NCI-H1436 treated with DMSO at 0.1 percent for 48 hours (cell line): ENCODE measurements at places on chromosomes 4 and X.
A peak's percentile ranks its signal among the peaks of the same experiment; 100 is the strongest.

GRCh38 chr4:40333921-40334352 lies 1.2 kb upstream of the CHRNA9 start:
- DNase-seq: peak; percentile 59

- DNase-seq: no peak
These were observed 11.2 kb downstream of the C1QTNF7 start for GRCh38 chr4:15438939-15439524.

- DNase-seq: no peak
These were observed 71.8 kb downstream of the SUPT20HL2 start for GRCh38 chrX:24241822-24242648.

- DNase-seq: no peak
These were observed 115.0 kb downstream of the ADAM29 start for GRCh38 chr4:175033162-175033561.

DNA sequence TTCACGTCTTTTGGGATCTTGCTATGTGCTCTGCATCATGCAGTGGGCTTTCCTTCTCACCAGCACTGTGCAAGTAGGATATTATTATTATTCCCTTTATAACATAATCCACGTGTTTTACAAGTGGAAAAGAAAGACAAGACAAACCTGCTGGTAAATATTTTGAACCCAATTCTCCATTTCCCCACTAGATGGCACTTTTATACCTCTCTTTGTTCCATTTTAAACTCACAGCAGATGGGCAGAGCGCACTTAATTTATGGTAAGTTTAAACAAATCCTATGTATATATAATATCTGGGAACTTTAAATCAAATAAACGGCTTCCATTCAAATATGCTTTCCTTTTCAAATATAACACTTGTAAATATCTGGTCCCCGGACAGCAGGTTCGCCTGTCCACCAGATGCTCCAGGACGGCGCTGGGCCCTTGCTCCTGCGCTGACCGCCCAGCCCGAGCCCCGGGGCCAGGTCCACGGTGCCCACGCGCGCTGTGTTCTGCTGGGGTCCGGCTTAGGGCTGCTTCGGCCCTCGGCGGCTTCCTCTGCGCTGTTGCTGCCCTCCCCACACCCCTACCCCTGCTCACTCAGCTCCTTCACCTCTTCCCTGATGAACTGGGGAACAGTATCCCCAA lies 31.1 kb downstream of the F11 start:
- DNase-seq: no peak

GRCh38 chrX:105098201-105098600 lies 122.3 kb downstream of the TEX13A start:
- no peak for DNase-seq

- no peak for DNase-seq
These were observed at the start of gene SLC16A2 for GRCh38 chrX:74421036-74421739. Gene SLC16A2, plus strand, starts transcription at chrX:74421493. Its CDS starts 145 bp downstream, at chrX:74421638.

- DNase-seq: no peak
These were observed 67.0 kb downstream of the SEL1L3 start for GRCh38 chr4:25795566-25796454.

- DNase-seq: no peak
These were observed 72.2 kb upstream of the RBPJ start for GRCh38 chr4:26248647-26249046.

- no peak for DNase-seq
These were observed 1.3 kb downstream of the GABRE start for GRCh38 chrX:151973060-151973661.

GRCh38 chr4:2861631-2862436 lies 18.2 kb downstream of the ADD1 start:
- no peak for DNase-seq

DNA sequence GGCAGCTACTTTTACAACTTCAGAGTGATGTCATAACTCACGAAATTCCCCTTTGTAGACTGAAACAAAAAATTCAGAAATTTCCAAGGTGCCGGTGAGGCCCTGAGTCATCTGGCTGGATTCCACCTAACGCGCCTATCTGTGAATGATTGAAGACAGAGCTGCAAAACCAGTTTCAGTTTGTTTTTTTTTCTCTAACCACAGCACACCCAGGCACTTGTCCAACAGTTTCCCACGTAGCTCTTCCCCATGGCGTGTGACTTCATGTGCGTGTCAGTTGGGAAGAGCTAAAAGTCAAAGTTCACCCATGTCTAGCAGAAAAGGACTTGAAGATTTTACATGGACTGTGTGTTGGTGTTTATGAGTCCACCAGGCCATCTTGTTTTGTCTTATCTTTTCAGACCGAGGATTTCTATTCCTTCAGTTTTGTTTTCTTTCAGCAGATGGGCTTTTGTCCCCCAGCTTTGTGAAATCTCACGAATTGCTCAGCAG lies 16.4 kb downstream of the TCEANC start:
- DNase-seq: no peak

- DNase-seq: no peak
These were observed 301.7 kb upstream of the EMCN start for GRCh38 chr4:100819505-100819904.

DNA sequence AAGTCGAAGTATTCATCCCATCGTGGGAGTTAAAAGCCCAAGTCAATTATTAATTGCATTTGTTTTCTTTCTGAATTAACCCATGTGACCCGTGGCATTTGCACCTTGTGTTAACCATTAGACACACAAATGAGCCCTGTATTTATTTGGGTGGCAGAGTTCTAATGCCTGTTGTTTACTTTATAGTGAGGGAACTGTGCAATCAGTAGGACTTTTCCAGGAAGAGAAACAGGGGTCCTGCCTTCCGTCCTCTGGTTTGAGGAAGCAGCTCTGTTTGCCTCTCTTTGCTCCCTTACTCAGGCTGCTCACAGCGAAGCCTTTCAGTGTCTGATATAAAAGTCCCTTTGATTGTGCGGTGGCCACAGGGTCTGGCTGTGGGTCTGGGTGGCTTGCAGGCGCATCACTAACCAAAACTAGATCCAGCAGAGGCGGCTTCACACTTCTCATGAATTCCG lies 263.6 kb downstream of the PTTG2 start:
- no peak for DNase-seq

GRCh38 chr4:136865526-136865925 lies 666.8 kb downstream of the PCDH18 start:
- DNase-seq: no peak

DNA sequence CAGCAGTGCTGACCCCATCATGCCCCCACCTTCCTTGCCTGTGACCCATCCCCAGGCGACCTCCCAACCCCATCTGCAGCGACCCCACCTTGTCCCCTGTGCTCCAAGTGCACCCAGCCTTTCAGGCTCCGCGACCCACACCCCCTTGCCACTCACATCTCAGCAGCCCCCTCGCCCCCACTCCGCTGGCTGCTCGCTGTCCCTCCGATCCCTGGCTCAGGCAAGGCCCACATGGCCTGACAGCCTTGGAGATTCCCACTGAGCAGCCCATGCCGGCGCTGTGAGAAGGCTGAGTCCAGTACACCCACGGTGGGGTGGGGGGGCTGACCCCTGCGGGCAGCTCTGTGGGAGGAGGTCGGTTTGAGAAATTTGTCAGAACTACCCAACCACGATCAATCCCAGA lies 9.1 kb downstream of the ZFYVE28 start:
- DNase-seq: no peak

GRCh38 chrX:11131146-11131545 lies 20.0 kb downstream of the HCCS start:
- DNase-seq: no peak

- DNase-seq: no peak
These were observed 651 bp upstream of the SAP30 start for GRCh38 chr4:173370130-173370476.
